NCI-H2107 (cell line): ENCODE measurements at places on chromosomes 13 and 19.

- no peak for DNase-seq
These were observed 13.5 kb downstream of the EVI5L start for GRCh38 chr19:7843521-7843920.

DNA sequence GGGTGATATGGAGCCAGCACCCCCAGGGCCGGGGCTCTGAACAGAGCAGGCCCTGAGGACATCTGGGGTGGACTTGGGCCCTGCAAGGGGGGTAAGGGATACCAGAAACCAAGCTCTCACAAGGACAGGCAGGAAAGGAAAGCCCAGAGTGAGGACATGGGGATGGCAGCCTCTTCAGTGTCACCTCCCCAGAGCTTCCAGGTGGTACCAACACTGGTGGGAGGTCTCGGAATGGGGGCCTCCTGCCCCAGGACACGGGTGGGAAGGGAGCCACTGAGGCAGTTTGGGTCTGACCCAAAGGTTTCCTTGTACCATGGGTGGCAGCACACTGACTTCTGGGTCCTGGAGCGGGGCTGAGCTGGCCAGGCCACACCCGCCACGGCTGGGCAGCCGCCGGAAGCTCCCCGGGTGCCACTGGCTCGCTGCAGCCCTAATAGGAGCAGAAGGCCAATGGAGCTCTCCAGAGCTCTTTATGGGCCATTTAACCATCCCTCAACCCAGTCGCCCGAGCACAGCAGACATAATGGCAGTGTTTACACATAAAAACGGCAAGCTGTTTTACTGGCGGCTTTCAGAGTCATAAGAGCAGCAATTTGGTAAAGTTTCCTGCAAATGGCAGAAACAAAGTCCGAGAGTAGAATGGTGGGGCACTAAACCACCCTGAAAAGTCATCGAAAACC is 59.3 kb downstream of the PEPD start:
- DNase-seq = no peak

DNA sequence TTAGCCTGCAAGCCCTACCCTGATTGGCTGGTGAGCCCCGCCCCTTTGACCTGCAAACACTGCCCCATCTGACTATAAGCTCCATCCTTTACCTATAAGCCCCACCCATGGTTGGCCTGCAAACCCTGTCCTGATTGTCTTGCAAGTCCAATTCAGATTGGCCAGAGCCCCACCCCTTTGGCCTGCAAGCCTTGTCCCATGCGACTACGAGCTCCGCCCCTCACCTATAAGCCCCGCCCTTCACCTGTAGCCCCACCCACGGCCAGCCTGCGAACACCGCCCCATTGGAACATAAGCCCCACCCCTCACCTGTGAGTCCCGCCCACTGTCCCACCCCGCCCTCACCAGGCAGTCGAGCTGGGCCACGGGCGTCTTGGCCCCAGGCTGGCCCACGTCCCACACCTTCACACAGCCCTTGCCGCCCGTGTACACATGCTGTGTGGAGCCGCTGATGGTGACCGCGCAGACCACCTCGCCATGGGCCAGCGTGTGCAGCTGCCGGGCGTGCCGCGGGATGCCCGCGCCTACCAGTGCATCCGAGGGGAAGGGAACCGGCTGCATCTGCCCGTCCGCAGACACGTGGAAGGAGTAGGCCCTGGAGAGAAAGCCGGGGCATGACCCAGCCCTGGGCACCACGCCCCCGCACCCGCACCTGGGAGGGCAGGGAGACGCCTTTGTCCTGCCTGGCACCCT is 22.9 kb downstream of the TLE2 start:
- no peak for DNase-seq

- no peak for DNase-seq
These were observed 103.3 kb downstream of the DLEU7 start for GRCh38 chr13:50740052-50740741.

DNA sequence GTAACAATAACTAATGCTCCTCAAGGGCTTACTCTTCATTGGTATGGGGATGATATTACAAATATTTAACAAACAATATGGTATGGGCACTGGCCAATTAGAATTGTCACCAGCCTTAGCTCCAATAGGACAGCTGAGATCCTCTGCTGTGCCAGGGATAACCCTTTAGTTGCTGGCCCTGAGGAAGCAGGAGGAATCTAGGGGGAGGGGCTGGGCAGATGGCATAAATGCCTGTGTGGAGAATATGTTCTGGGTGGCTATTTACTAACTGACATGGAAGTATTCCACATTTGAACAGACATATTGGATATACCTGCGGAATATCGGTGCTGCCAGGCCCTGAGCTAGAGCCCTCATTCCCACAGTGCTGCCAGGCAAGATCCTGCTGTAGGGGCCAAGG is 16.6 kb upstream of the LRCH1 start:
- no peak for DNase-seq

DNA sequence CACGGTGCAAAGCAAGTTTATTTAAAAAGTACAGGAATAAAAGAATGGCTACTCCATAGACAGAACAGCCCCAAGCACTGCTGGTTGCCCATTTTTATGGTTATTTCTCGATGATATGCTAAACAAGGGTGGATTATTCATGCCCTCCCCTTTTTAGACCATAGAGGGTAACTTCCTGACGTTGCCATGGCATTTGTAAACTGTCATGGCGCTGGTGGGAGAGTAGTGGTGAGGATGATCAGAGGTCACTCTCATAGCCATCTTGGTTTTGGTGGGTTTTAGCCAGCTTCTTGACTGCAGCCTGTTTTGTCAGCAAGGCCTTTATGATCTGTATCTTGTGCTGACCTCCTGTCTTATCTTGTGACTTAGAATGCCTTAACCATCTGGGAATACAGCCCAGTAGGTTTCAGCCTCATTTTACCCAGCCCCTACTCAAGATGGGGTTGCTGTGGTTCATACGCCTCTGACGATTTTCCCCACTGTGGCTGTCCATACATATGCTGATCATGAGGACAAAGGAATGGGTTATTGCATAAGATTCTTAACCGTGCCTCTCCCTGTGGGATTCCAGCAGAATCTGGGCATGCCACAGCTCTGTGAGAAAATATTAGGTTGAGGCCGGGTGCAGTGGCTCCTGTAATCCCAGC is 36.9 kb upstream of the ZNF507 start:
- DNase-seq = no peak

DNA sequence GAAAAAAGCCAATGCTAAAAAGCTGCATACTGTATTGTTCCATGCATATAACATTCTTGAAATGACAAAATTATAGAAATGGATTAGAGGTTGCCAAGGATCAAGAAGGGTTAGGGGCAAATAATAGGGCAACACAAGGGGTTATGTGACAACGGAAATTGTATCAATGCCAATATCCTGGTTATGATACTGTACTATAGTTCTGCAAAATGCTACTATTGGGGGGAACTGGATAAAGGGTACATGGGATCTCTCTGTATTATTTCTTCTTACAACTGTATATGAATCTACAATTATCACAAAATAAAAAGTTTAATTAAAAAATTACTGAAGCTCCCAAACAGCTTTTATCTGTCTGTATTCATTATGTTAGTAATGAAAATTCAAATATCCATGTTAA is 31.9 kb downstream of the LNX2 start:
- DNase-seq = no peak

GRCh38 chr19:11882606-11883005 is 5.0 kb upstream of the ZNF69 start:
- no peak for DNase-seq

DNA sequence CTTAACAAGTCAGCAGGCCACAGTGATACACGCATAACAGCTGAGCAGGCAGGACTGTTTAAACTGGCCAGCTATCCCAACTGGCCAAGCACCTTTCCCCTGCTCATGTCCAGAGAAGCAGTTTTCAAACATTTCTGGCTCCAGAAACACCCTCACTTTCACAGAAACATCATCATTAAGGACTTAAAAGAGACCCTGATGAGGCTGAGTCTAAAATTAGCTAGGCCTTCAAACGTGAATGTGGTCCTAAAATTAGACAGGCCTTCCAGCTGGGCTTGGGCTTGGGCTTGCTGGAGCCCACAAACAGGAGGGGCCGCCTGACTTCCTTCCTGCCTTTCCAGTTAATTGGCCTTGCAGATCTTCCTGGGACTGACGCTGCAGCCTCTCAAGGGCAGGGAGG is 334.2 kb downstream of the DNAJC15 start:
- DNase-seq = no peak

DNA sequence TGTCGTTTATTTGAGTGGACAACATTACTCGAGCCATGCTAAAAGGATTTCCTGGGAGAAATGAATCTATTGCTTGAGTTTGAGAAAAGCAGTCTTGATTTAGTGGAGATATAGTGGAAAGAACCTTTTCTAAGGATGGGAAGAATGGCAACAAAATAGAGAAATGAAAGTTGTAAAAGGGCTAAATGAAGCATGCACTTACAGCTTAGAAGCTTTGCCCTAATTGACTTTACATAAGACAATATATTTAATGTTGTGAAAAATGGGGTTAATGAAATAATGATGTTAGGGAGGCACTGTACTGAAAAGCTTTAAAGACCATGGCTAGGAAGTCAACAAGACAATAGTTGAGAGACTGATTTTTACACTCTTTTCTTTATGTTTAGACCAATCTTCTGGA is 35.4 kb downstream of the SLC10A2 start:
- DNase-seq = no peak

DNA sequence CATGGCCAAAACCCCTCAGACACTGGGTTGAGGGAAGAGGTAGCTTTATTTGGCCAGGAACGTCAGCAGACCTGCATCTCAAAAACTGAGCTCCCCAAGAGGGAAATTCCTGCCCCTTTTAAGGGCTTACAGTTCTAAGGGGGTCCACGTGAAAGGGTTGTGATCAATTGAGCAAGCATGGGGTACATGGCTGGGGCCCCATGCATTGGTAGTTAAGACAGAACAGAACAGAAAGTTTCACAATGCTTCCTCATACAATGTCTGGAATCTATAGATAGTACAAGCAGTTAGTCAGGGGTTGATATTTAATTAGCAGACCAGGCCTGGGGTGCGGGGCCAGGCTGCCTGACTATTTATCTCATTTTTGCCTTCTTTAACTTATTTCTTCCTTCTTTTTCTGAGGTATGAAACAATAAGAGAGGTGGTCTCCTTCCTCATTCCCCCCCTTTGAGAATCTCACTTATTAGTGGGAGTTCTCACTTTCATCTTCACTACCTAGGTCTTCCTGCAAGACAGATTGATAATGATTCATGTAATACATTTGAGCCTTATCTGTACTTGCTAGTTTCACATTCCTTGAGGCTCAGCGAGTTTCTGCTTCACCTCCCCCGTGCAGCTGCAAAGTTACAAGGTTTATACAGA is 84.8 kb downstream of the SLC25A15 start:
- no peak for DNase-seq

DNA sequence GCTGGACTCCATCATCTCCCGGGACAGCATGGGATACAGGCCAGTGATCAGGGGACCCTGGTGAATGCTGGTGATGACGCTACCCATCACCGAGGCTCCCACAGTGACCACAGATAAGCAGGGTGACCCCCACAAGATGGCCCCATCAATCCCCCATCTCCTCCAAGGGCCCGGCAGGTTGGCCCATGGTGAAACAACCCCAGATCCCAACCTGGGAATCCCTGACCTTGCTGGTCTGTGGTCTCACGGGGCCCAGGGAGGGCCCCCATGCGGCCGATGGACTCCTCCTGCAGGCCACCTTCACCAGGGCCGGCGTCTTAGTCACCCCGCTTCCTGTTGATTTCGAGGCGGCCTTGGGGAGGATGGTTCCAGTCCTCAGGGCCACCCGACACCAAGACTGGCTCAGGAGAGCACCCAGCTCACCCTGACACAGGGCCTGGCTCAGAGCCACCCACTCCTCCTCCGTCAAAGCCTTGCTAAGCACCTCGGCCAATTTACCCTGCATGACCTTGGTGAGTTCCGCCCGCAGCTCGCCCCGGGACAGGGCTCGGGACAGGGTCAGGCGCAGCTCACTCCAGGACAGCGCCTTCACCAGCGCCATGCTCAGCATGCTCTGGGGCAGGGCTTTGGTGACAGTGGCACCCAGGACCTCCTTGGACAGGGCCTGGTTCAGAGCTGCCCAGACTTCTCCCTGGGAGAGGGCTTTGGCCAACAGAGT is 10.0 kb downstream of the IQCN start:
- DNase-seq = no peak
